ENCODE measurements at places on chromosomes 7 and 10.

DNA sequence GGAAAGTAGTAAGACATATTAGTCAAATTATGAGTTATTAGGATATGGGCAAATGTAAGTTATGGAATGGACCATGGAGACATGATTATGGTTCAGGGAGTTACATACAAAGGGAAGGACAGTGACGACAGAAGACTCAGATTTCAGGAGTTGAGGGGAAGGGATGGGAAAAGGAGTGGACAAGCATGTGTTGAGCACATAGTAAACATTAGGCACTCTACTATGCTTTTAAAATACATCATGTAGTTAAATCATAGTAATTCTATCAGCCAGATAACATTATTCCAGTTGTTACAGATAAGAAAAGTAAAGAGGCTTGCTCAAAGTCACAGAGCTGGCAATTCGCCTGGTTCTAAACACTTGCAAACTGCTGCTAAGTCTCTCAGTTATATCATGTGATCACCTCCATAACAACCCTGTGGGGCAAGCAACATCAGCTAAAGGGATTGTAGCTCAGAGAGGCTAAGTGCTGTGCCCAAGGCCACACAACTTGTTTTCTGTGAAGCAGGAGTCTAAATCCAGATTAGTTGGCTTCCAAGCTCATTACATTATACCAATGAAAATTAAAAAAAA is 115.2 kb upstream of the MDFIC start:
- DNase-seq, result no peak

GRCh38 chr7:44150466-44150832 is 9.3 kb upstream of the MYL7 start:
- no peak for DNase-seq

DNA sequence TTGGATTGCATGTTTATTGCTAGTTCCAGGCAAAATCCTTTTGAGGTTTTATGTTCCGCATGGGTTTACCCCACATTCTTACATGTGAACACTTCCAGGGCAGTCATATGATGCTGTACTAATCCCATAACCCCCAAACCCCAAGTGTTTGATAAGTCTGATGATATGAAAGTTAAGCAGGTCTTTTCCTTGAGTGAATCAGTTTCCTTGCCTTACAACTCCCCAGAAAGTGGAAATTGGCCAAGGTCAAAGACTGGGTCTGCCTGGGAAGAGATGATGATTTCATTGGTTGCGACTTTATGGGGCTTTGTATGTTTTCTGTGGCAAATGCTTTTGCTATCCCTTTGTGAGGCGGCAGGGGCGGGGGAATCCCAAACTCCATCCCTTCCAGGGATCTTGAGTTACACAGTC is 24.7 kb downstream of the AFAP1L2 start:
- no peak for DNase-seq

DNA sequence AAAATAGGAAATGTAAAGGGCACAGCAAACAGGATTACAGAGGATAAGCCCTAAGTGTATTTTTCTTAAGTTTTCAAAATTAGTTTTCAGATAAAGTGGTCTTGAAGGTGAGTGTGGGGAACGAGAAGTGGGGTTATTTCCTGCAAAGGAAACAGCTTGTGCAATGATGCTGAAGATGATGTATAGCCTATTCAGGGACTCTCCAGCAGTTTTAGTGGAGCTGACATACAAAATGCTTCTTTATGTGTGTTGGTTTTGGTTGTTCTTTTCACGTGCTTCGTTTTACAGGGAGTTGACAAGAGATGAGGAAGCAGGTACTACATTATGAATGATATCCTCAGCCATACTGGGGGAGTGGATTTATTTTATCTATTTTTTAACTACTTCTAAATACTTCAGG is 20.5 kb downstream of the CASD1 start:
- DNase-seq, result no peak

DNA sequence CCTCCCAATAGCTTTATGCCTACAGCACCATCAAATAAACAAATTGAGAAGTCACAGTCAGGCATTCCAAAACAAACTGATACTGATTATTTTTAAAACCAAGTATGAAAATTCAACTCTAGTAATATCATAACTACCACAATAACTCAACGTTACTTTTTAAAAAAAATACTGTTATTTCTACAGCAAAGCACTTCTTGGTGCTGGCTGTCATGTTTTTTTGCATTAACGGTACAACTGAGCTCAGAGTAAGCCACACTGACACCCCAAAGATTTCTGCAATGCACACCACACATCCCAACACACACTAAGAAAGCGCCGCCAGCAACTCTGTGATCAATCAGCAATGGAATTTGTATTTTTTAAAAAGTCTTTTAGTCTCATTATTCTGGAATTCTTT is 113.6 kb downstream of the RNF32 start:
- no peak for DNase-seq

- no peak for DNase-seq
Measured at GRCh38 chr7:122597277-122597676, 101.6 kb downstream of the RNF133 start.

GRCh38 chr10:78777466-78777865 is 291.3 kb upstream of the ZMIZ1 start:
- DNase-seq, result no peak

- DNase-seq, result no peak
Measured at GRCh38 chr7:106679153-106679931, 18.4 kb upstream of the CCDC71L start.

- no peak for DNase-seq
Measured at GRCh38 chr7:57579454-57579853, 129.5 kb downstream of the ZNF716 start.

- no peak for DNase-seq
Measured at GRCh38 chr7:91717681-91718470, 162.6 kb downstream of the MTERF1 start.

DNA sequence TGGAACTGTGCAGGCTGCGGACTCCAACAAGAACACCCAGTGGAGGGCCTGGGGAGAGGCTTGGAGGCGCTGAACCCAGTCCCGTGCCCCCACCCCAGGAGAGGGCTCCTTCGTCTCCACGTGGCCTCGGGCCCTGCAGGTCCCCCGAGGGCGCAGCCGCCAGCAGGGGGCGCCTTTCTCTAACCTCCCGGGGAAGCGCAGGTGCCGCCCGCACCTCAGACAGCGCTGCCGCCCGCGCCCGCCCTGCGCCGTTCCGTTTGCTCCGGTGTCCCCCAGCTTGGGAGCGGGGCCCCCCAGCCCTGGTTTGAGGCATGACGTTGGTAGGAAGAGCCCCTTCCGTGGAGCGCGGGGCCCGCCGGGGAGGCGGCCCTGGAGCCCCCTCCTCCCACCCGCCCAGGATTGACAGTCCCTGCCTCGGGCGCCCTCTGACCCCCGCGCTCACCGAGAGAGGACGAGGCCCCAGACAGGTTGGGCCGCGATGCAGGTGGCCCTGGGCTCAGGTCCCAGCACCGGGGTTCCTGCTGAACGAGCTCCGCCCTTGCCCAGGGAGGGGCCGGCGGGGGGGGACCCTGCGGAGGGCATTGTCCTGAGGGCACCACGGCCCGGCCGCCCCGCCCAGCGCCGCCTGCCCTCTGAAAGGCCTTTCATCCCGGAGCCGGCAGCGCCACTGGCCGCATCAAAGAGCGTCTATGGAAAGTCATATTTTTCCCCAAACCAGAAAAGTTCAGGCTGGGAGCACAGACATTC is 42.8 kb downstream of the FOXL3 start:
- DNase-seq, result peak; percentile 87

GRCh38 chr10:111479966-111480365 is 403.1 kb downstream of the ADRA2A start:
- DNase-seq, result no peak

- DNase-seq, result no peak
Measured at GRCh38 chr7:6615723-6616555, 529 bp downstream of the ZNF853 start.

GRCh38 chr10:89505640-89506275 is 29.6 kb downstream of the SLC16A12 start:
- no peak for DNase-seq
